WTC11 (cell line): ENCODE measurements at places on chromosomes 16 and 17.

DNA sequence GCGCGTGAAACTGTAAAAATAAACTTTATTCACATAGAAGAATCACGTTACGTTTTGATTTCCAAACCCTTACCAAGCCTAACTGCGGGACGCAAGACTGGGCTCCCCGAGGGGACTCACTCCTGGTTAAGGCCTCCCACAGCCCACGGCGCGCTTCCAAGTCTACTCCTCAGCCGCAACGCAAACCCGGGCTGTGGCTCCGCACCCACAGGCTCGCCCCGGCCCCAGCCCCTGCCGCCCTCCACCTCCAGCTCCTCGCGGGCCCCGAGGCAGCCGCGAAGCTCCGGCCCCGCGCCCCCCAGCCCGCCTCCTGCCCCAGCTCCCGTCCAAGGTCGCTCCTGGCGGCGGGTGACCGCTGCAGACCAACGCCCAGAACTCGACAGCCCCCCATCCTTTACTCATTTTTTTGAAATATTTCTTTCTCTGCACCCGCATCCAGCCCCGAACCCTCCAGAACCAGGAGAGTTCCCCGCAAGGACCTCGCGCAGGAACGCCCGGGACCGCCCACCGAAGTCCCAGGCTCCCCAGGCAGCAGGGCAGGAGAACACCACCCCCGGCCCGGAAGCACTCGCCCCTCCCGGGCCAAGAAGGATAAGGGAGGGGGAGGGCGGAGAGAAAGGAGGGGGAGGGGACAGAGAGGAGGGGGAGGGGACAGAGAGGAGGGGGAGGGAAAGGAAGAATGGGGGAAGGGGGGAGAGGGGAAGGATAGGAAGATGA is 912 bp downstream of the USP22 start:
- peak; percentile 76 for DNase-seq

GRCh38 chr17:67278363-67278762 is 33.4 kb upstream of the HELZ start:
- no peak for DNase-seq

GRCh38 chr16:77408607-77409006 is 26.2 kb downstream of the ADAMTS18 start:
- no peak for DNase-seq

GRCh38 chr17:77906377-77906871 is 52.1 kb upstream of the TNRC6C start:
- no peak for DNase-seq

DNA sequence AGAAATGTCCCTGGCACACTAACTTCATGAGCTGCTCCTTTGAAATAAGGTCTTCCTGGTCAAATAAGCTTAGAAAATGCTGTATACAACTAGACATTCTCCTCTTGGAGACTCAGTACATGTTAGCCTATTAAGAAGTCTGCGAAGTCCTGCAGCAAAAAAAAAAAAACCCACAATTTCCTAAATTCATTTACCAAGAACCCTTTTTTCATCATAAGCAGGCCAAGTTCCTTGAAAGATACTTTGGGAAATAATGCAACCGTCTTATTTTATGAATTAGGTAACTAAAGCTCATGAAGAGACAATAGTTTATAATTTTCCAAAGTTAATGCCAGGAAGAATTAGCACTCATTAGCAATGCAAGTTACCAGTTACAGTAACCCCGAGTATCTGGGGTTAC is 49.0 kb upstream of the HAS3 start:
- no peak for DNase-seq

DNA sequence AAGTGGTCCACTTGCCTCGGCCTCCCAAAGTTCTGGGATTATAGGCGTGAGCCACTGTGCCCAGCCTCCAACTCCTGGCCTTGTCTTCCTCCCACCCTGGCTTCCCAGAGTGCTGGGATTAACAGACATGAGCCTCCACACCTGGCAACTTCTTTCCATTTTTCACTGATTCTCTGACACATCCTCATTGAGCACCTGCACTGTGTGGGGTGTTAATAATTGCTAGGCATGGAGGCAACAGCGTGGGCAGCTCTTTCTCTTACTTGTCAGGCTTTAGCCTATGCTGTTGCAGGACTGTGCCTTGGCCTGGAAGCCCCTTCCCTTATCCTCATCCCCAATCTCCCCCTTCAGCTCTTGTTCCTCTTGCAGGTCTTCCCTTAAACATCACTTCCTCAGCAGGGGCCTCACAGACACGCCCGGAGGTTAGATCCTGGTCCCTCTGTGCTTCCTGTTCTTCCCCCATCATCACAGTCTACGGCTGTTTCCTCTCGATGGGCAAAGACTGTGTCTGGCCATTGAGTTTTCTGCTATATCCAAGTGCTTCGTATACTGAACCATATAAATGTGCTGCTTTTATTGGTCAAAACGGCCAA is 7.9 kb downstream of the QPRT start:
- no peak for DNase-seq

- no peak for DNase-seq
Measured at GRCh38 chr17:60292697-60293096, 99.2 kb downstream of the USP32 start.

- DNase-seq, result no peak
Measured at GRCh38 chr16:14347706-14348105, 276.6 kb downstream of the MRTFB start.

- DNase-seq, result no peak
Measured at GRCh38 chr17:28492352-28493310, 13.5 kb upstream of the FOXN1 start.

GRCh38 chr17:78020717-78021108 is 62.2 kb downstream of the TNRC6C start:
- DNase-seq, result no peak

- no peak for DNase-seq
Measured at GRCh38 chr17:51238255-51238887, 21.5 kb downstream of the MBTD1 start.

DNA sequence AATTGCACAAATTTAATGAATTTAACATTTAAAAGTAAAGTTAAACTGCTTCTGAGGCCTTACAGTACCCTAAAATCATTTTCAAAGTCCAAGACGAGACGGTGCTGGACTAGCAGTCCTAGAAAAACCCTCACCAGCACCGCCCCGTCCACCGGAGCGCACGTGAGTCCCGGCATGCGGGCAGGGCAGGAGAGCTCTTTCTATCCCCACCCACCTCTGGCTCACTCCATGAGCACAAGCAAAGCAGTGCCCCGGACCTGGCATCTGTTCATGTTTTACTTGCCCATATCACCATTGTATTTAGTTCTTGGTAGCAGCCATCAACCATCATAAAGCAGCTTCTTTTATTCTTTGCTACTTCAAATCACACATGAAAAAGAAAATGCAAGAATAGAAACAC is 41.7 kb downstream of the ANKRD11 start:
- no peak for DNase-seq

DNA sequence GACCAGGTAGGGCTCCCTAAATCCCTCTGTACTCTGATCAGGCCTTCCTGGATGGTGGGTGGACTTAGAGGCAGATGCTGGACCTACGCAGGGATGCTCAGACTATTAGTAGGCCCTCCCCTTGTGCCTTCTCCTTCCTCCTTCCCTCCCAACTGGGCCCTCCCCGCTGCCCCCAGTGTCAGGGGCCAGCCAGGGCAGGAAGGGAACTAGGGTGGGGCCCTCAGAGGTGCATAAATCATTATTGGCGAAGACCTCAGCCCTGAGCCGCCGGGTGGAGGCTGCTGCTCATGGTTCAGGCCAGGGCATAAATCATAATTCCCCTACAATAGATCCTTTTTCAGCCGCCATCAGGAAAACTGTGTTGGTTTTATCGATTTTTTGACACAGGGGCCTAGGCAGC is 81.4 kb downstream of the MRM1 start:
- no peak for DNase-seq

DNA sequence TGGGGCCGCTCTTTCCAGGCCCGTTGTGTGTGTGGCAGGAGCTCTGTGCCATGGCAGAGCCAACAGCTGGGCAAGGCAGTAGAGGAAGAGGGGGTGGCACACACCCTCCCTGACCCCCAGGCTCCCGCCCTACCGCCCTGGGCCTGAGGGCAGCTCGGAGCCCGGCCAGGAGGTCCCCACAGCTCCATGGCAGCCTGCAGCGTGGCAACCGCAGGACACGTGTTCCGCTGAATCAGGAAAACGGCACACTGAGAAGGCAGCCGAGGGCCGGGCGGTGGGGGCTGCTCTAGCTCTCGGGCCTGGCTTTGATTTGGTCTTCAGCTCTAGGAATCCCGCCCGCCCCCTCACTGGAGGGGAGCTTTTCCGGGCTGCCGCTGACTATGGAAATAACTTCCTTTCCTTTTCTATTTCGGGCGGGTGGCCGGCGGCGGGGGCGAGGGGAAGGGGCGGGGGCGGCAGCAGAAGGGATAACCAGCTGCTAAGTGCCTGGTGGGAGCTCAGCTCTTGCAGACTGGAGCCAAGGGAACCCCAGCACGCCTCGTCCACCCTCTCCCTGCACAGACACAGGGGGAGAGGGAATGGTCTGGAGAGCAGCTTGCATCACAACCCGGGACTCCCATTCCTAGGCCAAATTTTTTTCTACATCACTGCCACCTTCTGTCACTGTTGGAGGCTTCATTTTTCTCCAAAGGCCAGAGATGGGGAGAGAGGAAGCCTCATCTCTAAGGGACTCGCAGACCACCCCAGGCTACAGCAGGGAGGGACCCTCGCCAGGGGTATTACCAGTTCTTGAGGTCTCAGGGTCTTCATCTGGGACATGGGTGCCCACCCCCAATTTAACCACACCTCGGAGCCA is 24.8 kb upstream of the MRPS23 start:
- peak; percentile 89 for DNase-seq

GRCh38 chr16:67843343-67843765 is 1.2 kb downstream of the THAP11 start:
- no peak for DNase-seq

- DNase-seq, result no peak
Measured at GRCh38 chr16:10964891-10965326, 20.5 kb downstream of the CLEC16A start.

DNA sequence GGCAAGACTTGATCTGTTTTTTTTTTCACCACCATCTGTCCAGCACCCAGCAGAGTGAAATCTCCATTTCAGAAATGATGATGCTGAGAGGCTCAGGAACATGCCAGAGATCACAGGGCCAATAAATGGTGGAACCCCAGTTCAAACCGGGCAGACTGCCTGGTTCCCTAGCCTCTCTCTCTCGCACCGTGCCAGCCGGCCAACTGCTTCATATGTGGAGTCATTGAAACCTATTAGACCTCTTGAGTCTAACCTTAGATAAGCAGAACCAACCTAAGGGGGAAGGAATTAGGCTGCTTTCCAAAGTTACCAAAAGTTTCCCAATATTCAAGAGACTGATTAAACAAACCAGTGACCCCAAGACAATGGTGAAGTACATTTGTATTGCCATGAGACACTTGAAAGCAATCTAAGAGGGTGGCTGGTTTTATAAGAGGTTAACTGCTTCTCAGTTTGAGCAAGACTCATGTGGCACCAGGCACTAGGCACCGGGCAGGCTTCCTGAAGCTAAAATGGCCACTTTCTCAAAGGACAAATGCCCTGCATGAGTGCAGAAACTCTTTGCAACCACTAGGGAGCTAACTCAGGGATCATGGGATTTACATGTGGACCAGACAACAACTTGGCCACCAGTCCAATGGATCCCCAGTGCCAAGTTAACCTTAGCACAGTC is 18.4 kb downstream of the TOX3 start:
- no peak for DNase-seq

DNA sequence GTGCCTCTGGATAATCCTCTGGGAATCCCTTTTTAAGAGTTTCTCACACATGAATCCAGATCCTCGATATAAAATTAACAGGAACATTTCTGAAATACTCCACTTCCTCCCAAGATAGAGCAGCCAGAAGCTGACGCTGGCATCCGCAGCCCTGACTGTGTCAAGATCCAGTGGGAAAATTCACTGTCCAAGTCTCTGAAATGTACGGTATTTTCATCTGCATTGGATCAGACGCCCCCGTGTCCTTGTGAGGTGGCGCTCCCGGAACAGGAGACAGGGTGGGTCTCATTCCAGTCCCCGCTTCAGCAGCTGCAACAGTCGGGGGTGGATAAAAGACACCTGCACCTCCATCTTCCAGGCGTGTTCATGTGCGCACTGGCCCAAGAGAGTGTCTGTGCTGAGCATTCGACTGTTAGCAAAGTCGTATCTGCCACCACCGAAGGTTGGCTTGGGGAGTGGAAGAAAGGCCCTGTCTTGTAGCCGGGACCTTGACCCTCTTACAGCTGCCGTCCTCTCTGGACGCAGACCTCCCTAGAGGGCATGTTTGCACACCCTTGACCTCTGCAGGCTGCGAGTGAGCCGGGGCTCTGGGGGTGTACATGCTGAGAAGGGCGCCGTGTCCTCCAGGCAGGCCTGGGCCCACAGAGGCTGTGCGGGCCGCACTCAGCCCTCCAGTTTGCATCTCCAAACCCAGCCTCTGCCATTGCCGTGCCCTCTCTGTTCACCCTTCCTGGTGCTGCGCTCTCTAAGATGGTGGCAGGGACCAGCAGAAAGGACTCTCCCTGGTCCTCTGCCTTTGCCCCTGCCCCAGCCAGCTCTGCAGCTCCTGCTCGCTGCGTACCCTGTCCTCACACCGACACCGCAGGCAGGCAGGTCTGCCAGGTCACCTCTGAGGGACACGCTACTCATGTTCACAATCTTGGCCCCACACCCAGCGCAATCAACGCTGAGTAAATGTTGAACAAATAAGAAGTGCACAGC is 72.0 kb upstream of the CHMP6 start:
- DNase-seq, result no peak

DNA sequence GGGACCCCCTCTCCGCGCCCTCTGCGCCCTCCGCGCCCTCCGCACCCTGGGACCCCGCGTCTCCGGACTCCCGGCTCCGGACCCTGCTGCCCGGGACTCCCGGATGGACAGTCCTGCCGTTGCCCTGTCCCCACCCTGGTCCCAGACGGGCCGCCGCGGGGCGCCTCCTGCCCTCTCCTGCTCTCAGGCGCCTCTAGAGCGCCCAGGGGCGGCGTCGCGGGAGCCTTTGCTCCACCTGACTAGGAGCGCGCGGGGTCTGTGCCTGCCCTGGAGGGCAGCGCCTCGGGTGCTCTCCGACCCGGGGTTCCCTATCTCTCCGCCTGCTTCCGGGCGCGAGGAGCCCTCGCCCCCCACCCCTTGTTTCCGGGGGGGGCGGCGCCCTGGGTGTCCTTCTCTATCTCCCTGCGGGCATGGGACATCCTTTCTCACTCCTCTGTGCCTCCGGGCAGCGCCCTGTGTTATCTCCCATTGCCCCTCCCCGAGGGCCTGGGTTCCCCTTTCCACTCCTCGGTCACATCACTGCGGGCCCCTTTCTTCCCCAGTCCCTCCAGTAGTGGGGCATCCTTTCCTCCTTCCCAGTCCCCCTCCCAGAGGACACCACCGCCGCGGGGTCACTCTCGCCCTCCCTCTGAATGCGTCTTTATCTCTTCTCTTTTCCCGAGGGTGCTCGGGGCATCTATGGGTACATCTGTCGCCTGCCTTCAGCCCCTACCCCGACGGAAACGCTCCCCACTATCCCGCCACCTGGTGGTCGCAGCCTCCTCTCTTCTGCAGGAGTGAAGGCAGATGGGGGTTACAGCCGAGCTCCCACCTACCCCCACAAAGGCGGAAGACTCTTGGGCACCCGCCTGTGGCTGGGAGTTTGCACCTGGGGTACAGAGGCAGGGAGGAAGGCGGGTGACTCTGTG is 875 bp downstream of the PRKCB start:
- peak; percentile 74 for DNase-seq
